Spinal cord (tissue), 10 donors: ENCODE measurements at places on chromosomes 5 and 9. TPM values are rescaled to one million over a fixed set of nuclear protein-coding genes. Genes with fewer than 3 reads are reported as not detected.

The BTNL3 gene
- not detected for total RNA-seq

DNA sequence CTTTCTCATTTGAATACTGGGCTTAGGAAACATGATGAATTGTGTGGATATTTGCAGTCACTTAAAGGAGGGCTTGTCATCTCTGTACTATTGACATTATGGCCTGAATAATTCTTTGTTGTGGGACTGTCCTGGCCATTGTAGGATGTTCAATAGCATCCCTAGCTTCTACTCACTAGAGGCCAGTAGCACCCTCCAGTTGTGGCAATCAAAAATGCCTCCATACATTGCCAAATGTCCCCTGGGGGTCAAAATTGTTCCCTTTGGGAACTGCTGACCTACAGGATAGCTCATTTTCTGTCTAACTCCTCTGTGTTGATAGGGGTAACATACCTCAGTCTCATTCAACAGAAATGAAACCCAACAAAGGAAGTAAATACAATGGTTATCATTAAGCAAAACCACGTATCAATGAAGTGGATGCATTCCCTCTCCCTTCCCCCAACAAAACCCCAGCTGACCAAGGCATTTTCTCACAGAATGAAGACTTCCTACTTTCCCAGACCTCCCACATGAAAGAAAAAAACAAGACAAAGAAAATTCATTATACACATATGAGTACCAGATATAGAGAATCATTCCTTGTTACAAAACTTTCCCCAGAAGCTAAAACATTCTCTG, 18.1 kb downstream of the FYB1 start:
- no peak for DNase-seq

GRCh38 chr5:41967401-41967800, 42.3 kb downstream of the FBXO4 start:
- no peak for DNase-seq

DNA sequence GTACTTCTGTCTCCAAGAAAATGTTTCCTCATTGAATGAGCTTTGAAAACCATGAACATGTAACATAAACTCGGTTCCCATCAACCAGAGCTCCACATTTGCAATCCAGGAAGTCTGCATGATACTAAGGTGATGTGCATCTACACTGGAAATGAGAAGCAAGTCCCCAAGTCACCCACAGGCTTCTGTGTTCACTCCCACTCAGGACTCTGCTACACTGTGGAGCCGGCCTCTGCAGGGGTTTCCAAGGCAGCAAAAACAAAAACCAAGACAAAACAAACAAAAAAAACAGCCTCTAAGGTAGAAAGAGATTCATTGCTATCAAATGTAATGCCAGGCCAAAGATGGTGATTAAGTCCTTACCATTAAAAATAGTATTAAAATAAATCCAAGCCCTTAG, 593.7 kb downstream of the IRX1 start:
- DNase-seq, result no peak

- no peak for DNase-seq
These were observed 3.3 kb upstream of the LSM11 start for GRCh38 chr5:157740229-157740610.

- DNase-seq, result no peak
These were observed 51.4 kb upstream of the SLC2A8 start for GRCh38 chr9:127345566-127345965.

DNA sequence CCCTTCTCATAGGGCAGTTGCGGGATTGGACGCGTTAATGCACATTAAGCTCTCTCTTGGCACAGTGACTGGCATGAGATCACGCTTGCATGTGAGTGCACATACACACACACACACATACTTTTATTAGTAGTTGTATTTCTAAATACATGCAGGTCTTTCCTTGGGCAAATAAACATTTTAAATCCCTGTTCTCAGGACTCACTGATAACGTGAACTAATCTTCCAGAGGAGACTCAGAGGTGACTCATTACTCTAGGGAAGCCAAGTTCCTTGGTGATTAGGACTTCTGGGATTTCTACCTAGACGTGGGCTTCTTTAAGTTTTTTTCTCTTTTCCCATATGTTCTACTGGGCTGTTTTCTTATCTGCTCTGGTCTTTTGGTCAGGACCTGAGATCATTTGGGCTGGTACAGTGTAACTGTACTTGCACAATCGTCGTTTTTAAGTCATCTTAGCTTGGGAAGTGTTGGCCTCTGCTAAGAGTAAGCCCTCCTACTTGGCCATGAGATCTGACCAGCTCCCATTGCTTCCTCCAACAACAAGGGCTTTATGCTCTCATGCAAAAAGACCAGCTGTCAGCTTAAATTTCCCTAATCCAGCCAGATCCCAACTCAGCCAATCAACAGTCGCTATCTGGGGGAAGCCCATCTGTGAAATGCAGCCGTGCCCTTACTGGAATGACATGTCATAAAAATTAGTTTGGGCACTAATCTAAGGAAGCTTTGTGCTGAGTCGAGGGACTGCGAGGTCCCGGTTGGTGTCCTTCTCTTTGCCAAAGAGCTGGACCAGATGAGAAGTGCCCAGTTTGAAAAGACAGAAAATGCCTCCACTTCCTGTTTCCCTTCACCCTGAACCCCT, 176.4 kb upstream of the ANKRD55 start:
- no peak for DNase-seq

DNA sequence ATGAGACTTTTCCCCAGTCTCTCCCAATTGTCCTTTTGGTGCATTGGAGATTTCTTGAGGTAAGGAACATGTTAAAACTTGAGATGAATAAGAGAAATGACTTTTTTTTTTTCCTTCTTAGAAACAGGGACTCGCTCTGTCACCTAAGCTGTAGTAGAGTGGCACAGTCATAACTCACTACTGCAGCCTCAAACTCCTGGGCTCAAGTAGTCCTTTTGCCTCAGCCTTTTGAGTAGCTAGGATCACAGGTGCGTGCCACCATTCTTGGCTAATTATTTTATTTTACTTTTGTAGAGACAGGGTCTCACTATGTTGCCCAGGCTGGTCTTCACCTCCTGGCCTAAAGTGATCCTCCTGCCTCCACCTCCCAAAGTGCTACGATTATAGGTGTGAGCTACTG, 25.9 kb downstream of the CDC42SE2 start:
- no peak for DNase-seq

DNA sequence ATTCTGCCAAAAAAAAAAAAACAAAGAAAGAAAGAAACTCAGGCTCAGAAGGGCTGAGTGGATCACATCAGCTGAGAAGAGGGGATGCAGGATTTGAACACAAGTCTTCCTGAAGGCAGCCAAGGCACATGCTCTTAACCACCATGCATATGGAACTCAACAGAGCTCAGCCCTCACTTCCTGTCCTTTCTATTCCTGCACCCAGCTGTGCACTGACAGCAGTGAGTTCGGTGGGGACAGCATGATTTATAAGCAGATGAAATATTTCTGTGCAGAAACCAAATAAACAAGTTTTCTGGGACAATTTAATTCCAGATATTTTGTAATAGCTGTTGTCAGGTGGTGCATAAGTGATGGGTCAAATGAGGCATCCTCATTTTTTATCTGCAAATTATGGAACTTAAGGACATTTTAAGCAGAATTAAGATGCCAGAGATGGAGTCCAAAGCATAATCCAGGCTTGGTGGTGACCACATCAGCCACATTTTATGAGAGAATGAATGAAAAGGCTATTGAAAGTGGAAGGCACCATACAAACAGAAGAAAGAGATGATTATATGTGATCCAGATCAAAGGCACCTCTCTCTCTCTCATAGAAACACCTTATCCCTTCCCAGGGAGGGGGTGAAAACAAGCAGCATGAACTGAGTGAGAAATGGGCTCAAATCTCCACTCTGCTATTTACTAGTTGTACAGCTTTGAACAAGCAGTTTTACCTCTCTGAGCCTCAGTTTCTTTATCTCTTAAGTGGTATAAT, 303.6 kb upstream of the MSX2 start:
- no peak for DNase-seq
